ENCODE measurements at places on chromosomes 16 and 17.

DNA sequence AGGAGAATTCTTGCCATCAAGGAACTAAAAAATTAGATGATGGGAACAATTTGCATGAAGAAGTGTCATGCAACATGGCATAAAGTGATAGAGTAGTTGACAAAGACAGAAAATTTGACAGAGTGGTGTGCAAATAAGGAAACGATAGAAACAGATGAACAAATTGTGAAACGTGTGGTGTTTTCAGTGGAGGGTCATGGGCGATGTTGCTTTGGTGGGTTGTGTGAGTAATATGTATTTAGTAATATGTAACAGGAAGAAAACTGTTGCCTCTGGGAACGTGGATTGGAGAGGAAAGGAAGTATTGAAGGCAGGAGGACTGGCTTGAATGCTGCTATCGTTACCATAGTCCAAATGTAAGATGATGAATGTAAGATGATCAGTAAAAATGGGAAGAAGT lies 3.6 kb downstream of the COX10 start:
- no peak for DNase-seq

- no peak for DNase-seq
Measured at GRCh38 chr17:37745801-37746426, 1.1 kb upstream of the HNF1B start.

- no peak for DNase-seq
Measured at GRCh38 chr17:46984892-46985291, 5.8 kb upstream of the RPRML start.

GRCh38 chr17:69574257-69575197 lies 160.0 kb downstream of the MAP2K6 start:
- DNase-seq: no peak

- DNase-seq: no peak
Measured at GRCh38 chr17:73371836-73372235, 60.0 kb upstream of the CDC42EP4 start.

DNA sequence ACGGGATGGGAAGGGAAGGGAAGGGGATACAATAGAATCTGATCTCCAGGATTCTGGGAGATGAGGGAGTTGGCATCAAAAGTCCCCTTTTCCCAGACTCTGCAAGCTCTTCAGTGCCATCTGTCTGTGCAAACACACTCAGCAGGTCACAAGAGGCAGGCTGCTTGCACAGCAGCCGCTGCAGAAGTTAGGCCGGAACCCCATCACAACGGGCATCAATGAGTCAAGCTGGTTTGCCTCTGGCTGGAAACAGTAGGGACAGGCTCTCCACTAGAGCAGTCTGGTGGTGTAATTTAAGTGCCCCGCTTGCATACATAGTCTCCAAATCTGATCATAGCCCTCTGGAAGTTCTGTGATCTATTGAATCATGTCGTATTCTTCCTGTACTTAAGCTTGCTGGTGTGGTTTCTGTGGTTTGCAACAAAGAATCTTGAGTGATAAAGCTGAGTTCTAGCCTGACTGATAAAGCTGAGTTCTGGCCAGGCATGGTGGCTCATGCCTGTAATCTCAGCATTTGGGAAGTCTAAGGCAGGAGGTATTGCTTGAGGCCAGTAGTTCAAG lies 33.7 kb upstream of the KDM8 start:
- peak; percentile 29 for DNase-seq

DNA sequence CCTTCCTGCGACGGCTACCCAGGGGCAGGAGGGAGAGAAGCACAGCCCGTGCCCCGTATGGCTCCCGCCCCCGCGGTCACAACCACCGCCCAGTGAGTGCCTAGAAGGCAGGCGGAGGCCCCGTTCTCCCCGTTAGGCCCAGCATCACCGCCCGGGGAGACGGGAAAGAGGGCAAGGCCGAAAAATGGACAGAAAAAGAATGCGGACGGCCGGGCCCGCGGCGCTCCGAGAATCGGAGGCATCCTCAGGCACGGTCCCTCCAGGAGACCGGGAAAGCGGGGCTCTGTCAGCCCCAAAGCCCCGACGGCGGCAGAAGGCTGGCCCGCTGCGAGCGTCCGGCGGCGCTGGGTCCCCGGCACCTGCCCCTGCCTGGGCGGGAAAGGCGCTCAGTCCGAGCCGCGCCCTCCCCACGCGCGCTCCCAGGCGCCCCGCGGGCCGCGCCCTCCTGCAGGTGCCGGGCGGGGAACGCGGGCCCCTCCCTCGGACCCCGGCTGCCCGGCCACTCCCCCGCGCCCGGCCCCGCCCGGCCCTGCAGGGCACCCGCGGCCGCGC lies 407 bp downstream of the MCRIP1 start:
- DNase-seq: peak; percentile 75

- DNase-seq: no peak
Measured at GRCh38 chr16:59108374-59108773, 374.3 kb upstream of the GOT2 start.

GRCh38 chr17:57662644-57663308 lies 82.3 kb downstream of the CCDC182 start:
- peak; percentile 97 for DNase-seq

DNA sequence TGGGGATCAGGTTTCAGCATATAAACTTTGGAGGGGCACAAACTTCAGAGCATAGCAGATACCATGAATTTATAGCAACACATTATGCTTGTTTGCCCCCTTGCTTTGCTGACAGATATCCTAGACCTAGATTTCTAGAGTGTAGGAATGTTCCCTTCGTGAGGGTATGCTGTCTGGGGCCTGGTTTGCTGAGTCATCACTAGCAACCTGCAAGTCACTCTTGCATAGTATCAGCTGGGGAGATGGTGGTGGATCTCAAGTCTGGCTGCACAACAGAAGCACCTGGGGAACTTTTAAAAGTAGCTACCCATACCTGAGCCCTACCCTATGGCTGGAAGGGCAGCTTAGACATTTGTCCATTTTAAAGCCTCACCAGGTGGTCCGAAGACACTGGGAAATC lies 22.3 kb upstream of the HSBP1 start:
- DNase-seq: no peak

GRCh38 chr16:11393861-11394592 lies 48.8 kb downstream of the RMI2 start:
- peak; percentile 9 for DNase-seq

GRCh38 chr17:58783380-58783779 lies 27.7 kb downstream of the PPM1E start:
- DNase-seq: no peak

- DNase-seq: no peak
Measured at GRCh38 chr16:66081775-66082366, 284.6 kb upstream of the CDH5 start.

GRCh38 chr16:4828567-4829321 lies 18.3 kb downstream of the GLYR1 start:
- no peak for DNase-seq

DNA sequence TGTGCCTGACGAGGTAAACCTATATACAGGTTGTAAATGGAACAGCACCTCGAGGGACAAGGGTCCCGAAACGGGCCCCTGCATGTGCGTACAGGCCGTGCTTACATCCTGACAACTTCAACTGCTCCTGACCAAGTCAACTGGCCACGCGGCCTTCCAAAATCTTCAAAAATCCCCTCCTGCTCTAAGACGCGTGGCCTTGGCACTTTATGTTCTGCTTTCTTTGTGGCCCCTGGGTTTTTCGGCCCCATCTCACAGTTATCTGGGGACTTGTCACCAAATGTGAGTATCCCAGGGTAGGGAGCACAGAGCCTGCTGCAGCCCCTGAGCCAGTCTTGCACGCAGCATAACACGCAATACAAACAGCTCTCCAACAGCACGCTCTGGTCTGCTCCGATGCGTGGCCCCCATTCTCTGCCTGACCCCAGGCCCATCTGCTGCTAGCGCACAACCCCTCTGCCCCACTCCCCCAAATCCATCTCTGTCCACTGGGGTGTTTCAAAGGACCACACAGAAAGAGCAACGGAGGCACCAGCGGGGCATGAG lies 659 bp downstream of the RPH3AL start:
- no peak for DNase-seq

- no peak for DNase-seq
Measured at GRCh38 chr16:3180445-3180878, 7.5 kb upstream of the OR1F1 start.

DNA sequence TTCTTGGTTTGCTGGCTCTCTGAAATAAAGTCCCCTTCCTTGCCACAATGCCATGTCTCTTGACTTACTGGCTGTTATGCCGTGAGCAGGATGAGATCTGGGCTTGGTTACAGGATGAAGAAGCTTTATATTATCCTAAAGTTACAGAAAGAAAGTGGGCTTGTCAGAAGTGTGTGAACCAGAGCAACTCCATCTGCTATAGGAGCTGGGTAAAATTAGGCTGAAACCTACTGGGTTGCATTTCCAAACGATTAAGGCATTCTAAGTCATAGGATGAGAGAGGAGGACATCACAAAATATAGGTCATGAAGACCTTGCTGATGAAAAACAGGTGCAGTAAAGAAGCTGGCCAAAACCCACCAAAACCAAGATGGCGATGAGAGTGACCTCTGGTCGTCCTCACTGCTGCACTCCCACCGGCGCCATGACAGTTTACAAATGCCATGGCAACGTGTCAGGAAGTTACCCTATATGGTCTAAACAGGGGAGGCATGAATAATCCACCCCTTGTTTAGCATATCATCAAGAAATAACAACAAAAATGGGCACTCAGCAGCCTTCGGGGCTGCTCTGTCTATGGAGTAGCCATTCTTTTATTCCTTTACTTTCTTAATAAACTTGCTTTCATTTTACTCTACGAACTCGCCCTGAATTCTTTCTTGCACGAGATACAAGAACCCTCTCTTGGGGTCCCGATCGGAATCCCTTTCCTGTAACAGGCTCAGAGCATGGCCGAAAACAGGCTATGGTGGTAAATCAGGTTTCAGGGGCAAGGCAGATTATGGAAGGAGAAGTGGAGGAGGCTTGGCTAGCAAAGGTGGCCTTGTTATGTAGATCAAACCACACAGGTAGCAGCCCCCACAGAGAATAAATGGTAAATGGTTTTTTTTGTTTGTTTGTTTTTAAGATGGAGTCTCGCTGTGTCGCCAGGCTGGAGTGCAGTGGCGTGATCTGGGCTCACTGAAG lies 81.3 kb upstream of the C16orf82 start:
- no peak for DNase-seq

- no peak for DNase-seq
Measured at GRCh38 chr17:63647065-63647725, 25.0 kb downstream of the MAP3K3 start.

GRCh38 chr16:65101009-65101408 lies 20.9 kb downstream of the CDH11 start:
- no peak for DNase-seq

DNA sequence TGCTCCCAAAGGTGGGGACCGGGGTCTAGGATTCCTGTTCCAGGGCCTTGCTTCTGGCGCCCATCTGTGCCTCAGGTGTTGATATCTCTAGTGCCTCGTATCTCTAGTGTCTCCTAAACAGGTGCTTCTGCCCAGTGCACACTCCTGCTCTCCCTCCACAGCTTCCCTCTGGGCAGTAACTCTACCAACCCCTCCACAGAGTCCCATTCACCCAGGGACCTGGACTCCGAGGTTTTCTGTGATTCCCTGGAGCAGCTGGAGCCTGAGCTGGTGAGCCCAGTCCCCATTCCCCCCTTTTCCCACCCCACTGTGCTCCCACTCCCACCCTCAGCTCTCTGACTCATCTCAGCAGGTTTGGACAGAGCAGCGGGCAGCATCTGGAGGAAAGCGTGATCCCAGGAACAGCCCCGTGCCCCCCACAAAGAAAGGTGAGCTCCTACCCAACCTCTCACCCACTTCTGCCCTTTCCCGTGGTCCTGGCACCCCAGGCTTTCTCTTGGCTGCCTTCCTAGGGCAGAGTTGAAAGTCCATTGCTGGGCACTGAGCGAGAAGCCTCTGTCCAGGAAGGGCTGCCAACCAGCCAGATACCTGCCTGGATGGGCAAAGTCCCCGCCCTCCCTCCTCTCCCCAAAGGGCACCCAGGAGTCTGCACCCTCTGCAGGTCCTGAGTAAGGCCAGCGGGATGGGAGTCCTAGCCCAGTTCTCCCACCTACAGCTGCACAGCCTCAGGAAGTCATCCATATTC lies 2.2 kb downstream of the ACBD4 start:
- no peak for DNase-seq

- no peak for DNase-seq
Measured at GRCh38 chr17:82713071-82713723, 3.3 kb upstream of the FN3KRP start.

DNA sequence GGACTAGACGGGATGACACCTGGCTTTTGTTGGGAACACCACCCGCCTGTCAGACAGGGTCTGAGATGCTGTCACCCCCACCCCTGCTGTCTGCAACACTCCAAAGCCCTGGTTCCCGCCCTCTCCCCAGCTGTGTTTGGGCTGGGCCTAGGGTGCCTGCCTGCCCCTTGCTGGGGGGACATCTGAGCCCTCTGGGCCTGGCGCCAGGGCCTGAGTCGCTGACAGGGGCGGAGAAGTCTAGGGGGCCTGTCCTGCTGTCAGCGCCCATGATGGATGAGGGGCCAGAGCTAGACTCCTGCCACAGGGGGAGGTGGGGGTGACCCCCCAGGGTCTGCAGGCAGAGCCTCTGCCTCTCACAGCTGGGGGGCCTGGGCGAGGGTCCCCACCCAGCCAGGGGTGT lies 7.6 kb upstream of the PKMYT1 start:
- peak; percentile 52 for DNase-seq

DNA sequence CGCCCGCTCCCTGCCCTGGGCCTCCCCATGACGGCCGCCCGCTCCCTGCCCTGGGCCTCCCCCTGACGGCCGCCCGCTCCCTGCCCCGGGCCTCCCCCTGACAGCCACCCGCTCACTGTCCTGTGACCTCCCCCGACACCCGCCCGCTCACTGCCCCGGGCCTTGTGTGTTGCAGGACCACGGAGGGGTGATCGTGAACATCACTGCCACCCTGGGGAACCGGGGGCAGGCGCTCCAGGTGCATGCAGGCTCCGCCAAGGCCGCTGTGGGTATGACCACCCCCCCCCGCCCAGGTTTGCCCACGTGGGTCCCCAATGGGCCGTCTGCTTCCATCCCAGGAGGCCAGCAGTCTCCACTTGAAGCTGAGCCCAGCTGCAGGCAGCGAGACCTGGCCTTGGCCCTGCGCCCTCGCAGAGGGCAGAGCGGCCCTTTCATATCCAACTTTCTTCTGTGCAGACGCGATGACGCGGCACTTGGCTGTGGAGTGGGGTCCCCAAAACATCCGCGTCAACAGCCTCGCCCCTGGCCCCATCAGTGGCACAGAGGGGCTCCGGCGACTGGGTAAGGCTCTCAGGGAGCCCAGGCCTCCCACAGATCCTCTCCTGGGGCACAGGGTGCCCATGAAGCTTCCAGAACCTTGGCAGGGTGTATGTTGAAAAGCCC lies 9.0 kb downstream of the DECR2 start:
- DNase-seq: no peak

- peak; percentile 68 for DNase-seq
Measured at GRCh38 chr17:4594931-4595684, 10.8 kb downstream of the SMTNL2 start.

- DNase-seq: no peak
Measured at GRCh38 chr17:46811978-46812583, 6.4 kb downstream of the WNT3 start.

DNA sequence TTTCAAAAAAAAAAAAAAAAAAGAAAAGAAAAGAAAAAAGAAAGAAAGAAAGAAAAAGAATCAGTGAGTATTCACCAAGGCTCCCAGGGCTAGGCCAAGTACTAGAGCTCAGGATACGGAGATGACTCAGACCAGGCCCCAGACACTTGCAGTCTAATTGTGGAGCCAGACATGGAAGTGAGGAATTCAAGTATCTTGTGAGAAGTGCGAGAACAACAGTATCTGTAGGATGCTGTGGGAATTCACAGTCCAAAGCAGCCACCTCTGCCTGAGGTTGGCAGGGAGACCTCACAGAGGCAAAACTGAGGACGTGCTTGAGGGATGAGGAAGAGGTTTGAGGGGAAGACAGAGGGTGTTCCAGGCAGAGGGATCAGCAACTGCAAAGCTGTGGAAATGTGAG lies 14.0 kb upstream of the ALDOA start:
- DNase-seq: no peak

All from SK-N-SH (cell line).